ENCODE measurements at places on chromosomes 12 and 14.

GRCh38 chr12:98618952-98619351 is 25.5 kb downstream of the SLC25A3 start:
- no peak for DNase-seq

DNA sequence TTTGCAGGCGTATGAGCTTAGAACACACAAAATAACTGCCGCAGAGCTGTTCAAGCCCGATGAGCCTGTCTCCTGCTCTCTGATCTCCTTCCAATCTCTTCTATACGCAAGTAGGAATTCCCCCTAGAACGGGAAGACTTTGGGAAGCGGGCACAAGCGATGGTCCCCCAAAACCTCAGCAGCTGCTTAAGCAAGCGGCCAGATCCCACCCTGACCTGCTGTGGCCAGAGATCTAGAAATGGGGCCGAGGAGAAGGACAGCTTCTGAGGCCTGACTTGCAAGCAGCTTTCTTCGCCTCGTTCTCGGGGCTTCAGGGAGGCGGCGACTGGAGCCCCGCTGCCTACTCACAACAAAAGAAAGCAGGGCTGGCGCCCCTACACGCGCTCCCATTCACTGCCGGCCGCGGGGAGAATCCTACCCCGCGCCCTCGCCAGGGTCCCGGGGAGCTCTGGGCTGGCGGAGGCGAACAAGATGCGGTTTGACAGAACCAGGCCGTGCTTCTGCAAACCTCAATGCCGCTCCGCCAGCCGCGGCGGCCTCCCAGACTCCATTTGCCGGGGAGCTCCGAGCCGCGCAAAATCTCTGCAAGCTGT is 922 bp downstream of the TBX5 start:
- DNase-seq: no peak

- peak; percentile 6 for DNase-seq
Measured at GRCh38 chr12:81245907-81246570, 168.2 kb downstream of the ACSS3 start.

- DNase-seq: no peak
Measured at GRCh38 chr12:946631-947030, 2.9 kb downstream of the RAD52 start.

DNA sequence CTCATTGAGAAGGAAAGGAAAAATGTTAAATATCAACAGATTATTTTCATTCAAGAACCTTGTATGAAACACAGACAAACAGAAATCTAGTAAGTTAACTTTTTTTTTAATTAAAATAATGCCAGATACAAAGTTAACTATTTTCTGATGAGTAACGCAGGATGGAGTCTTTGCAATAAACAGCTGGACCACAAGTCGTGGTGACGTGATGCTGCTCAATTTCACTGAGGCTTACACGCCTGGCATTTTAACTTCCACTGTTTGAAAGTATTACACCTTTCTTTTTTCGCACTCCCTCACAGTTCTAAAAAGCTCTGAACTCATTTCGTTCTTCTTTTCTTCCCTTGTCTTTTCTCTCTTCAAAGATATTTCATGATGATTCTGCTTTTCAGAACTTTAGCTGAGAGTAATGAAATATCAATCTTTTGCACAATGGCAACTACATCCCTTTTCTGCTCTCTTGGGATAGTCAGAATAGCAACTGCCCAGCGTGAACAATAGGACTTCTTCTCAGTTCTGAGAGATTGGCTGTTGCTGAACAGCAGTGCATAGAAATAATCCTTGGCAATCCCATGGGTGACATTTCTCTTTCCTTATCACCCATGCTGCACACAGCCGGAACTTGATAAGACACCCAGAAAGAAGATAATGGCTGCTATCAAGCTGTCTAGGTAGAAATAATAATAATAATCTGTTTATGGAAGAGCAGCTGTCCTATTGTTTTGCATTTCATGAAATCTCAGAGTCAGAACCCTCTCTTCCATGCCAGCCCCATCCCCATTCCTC is 160.5 kb downstream of the BTG1 start:
- DNase-seq: no peak

GRCh38 chr12:114655934-114656749 is 27.8 kb downstream of the TBX3 start:
- peak; percentile 85 for DNase-seq

GRCh38 chr12:96143827-96144565 is 50.2 kb upstream of the ELK3 start:
- DNase-seq: no peak

DNA sequence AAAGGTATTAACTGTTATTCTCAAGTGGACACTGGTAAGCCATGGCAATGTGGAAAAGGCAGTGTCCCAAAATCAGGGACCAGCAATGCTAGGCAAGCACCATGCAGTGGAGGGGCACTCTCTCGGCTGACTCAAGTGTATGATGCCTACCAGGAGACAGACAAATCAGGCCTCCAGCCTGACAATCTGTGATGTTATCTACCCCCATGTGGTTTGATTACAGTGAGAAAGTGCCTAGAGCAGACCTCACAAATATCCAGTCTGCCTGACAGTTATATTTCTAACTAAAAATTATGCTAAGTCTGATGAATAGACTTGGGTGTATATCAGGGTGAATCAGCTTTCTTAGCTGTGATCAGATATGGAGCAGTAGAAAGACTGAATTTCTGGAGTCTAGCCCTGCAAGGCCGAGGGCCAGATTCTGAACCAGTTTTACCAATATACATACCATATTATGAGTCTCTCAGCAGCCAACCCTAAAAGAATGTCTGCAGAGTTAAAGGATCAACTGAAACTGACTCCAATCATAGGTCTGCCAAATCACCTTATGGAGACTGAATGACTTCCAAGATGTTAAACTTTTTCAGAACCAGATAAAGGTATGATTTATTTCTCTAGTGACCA is 3.2 kb downstream of the PLBD1 start:
- DNase-seq: no peak

DNA sequence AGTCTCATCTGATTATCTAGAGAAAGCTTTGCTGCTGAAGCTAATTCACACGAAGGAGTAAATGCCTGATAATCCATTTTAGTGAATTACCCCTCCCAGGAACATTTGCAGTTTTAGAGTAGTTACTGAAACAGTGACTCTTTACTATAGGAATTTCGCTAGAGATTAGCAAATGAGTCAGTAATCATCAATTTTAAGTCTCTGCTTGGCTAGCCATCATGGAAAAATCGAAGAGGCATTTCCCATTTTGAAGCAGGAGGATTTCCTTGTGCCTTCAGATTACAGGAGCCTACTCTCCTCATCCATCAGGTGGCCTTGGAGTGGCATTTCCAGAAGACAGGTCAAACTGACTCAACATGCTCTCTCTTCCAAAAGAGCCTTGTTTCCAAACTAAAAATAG is 154.5 kb downstream of the EGLN3 start:
- DNase-seq: no peak

DNA sequence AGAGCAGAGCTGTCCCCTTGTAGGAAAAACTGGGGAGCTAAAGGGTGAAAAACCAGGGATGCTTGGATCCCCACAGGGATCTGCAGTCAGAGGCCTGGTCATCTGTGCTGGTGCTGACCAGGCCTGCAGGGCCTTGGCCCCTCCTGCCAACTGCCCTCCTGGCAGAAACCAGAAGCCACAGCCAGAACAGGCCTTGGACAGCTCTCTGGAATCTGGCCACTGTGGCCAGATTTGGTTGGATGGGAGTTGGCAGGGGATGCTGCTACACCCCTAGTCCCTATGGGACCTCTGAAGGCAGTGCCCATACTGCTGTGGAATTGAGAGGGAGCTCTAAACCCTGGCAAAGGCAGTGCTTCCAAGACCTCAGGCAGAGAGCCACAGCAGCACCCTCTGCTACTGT is 9.2 kb upstream of the GPX2 start:
- DNase-seq: no peak

GRCh38 chr12:19847294-19848059 is 408.2 kb downstream of the AEBP2 start:
- DNase-seq: no peak

DNA sequence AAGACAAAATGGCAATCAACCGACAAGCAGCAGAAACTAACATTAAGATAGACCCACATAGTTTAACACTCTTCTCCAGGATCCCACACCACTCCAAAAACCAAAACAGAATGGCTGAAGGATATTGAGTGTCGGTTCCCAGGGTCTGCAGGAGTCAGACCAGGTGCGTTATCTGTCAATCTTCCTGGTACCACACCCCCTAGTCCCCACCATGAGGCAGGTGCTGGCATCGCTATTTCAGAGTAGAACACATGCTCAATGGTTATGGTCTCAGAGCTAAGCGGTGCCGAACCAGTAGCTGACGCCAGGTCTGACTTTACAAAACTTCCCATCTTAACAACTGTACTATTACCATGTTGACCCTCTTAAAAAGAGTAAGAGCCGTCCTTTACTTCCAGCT is 10.2 kb downstream of the STX2 start:
- DNase-seq: no peak

GRCh38 chr14:100979079-100979478 is 75.6 kb upstream of the RTL1 start:
- DNase-seq: no peak

- no peak for DNase-seq
Measured at GRCh38 chr12:75196865-75197264, 12.8 kb downstream of the KCNC2 start.

GRCh38 chr14:22588526-22589095 is 413 bp downstream of the DAD1 start:
- DNase-seq: no peak

DNA sequence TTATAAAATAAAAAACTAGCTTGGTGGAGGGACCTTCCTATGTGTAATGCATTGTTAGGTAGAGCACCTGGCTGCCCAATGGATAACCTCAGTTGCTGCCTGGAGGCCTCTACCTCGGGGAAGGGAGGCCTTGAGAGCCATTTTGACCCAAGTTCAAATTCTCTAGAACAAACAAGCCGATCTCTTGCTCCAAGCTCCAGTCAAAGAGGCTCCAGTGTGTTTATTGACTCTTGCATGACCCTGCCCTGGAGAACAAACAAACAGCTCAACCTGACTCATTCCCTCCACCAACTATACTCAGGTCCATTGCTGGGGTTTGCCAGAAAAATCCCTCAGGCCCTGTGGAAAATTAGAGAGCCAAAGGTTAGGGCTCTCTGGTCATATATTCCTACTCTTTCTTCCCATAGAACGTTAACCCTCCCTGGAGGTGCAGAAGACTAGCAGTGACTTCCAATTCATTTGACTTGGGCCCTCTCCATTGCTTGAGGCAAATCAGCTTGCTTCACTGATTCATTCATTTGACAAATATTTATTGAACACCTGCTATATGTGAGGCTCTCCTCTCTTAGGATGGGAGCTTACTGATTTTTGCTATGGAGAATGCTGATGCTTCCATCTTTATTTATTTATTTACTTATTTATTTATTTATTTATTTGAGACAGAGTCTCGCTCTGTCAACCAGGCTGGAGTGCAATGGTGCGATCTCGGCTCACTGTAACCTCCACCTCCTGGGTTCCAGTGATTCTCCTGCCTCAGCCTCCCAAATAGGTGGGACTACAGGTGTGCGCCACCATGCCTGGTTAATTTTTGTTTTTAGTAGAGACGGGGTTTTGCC is 73.7 kb upstream of the CISTR start:
- DNase-seq: peak; percentile 61

DNA sequence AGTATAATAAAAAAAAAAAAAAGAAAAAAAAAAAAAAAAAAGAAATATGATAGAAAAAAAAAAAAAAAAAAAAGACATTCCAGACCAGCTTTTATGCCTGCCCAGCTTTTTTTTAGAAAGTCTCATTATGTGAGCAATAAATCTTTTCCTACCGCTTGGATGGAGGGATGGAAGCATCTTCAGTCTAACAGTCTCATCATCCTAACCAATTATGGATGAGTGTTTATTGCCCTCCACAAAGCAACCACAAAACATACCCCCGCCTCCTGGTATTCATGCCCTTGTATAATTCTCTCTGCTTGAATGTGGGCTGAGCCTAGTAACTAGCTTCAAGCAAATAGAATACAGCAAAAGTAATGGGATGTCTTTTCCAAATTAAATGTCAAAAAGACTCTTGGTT is 33.7 kb upstream of the ADAMTS20 start:
- no peak for DNase-seq

DNA sequence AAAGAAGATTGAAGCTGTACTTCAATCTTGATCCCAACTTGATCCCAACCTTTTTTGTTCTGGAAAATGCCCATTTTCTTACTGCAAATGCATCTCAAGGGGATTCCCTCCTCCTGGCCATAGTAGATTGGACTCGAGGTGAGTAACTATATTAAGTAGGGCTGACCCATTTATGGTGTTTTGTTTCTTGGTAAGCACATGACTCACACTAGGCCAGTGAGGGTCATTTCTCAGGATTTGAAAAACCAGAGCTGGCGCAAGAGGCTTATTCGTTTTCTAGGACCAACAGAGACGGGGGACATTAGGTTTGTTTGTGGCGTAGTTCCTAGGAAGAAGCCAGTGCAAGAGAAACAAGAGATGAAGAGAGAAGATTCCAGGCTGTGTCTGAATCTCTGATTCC is 51.4 kb downstream of the MRPL42 start:
- no peak for DNase-seq

GRCh38 chr14:103118018-103118662 is 5.1 kb upstream of the TNFAIP2 start:
- DNase-seq: no peak

DNA sequence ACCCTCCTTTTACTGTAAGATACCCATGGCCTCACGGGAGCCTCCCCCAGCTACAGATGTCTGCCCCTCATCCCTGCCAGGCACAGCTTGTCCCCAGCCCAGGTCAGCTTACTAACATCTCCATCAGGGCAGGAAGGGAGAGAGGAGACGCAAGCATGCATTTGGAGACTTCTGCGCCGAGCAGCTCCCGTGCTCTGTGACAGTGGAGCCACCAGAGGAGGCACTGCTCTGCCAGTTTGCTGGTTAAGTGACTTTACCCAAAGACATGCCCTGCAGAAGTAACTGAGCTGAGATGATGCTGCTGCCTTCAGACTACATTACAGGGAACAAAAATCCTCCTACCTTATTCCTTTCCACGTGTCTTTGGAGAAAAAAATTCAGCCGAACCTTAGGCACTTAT is 133.4 kb downstream of the ESRRB start:
- DNase-seq: no peak

DNA sequence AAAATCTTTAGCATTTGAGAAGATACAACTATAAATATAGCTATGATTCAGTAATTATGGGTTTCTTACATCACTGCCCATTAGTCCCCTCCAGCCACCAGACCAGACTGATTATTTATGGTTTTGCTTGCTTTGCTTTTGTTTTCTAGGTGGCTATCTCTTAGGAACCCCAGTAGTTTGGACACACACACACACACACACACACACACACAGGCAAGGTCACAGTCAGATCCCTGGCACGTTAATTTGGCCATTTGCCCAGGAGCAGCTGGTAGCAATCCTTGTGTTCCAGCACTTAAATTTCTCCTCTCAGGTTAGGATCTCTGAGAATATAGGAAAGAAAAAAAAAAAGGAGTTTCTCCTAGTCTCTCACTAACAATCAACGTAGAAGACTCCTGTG is 90.2 kb upstream of the RESF1 start:
- peak; percentile 28 for DNase-seq

DNA sequence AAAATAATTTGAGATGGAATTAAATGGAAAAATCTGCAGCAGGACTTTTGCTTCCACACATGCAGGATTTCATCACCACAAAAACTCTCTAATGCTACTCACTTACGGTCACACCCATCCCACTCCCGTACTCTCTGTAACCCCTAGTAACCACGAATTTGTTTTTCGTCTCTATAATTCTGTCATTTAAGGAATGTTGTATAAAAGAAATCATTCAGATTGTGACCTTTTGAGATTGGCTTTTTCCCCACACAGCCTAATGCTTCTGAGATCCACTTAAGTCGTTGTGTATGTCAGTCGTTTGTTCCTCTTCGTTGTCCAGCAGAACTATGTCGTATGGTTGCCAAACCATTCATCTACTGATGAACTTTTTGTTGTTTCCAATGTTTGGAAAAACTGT is 19.8 kb upstream of the PZP start:
- no peak for DNase-seq
